ENCODE measurements at places on chromosomes 1 and 21.

DNA sequence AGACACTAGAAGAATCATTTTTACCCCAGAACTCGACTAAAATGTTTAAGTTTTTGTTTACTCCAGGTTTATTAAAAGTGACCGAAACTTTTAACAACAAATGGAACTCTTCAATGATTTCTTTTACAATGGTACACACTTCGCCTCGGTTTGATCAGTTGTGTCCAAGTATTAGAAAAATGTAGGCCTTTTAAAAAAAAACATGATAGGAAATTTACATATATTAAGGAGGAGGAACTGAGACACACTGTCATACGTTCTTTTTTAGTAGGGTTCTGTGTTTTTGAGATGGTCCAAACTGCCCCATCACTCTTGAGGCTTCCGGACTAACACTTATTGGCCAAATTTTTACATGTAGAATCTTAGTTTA, 1.3 kb downstream of the PRDM2 start:
- no peak for DNase-seq

DNA sequence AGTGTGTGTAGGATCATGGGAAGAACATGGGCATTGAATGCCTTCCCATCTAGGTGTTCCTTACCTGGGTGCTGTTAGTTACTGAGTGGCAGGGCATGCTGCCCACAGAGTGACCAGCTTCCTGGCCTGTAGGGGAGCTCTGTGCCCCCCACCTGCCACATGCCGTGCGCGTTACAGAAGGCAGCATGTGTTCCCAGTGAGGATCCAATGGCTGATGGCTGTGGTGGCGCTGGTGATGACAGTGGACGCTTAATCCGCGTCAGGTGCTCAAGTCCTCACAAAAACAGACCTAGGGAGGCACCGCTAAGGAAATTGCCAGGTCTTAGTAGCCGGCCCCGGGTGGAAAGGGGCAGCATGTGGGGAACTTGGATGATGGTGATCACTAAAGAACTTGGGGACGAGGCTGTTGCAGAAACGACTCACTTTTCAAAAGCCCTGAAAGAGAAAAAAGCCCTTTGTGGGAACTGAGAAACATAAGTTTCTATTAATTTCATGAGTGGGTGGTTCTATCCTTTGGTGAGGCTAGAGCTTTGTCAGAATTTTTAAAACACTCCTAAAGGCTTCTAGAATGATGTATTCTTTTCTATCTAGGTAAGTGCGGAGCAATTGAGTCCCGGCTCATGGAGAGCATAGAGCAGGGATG, 93.2 kb downstream of the PRDM2 start:
- no peak for DNase-seq

DNA sequence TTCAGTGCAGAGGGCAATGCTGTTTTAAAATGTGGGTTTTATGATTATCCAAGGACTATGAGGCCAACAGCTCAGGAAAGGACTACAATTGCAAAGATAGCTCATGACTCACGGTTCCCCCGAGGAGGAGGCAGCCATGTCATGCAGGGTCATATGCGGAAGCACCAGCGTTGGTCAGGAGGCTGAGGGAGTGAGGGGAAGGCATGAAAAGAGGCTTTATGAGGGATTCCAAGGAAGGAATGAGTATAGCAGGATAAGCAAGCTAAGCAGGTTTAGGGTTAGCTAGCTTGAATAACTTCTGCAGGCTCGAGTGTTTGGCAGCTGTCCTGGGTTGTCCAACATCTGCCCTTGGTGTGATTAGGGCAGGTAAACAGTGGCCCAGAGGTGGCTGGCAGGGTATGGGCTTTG, 495.1 kb downstream of the SETD4 start:
- peak; percentile 24 for DNase-seq

- no peak for DNase-seq
These were observed 4.7 kb downstream of the PRDM16 start for GRCh38 chr1:3073489-3074296.

DNA sequence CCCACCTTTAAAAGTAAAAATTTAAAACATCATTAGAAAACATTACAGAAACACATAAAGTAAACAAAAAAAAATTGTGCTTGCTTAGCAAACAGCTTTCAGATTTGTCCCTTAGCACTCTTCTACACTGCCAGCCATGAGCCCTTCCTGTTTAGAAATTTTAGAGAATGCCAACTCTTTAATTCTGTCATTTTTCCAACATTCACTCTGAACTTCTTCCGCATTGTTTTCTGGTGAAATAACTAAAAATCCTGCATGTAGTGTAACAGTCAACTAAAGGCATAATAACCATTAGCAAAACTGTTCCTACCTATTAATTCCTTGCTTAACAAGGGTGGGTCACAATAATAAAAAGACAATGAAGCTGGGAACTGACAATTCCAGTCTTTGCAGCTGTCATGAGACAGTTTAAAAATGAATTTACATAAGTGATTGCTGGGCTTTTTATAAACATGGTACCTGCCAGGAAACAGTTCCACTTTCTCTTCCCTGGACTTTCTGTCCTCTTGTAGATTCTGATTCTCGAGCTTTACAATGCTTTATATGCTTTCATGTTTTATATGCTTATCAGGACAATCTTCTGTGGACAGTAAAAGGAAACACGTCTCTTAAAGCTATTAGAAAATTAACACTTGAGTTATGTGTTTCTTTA, 19.0 kb downstream of the GNG12 start:
- no peak for DNase-seq

GRCh38 chr21:42855937-42856335, 23.4 kb downstream of the WDR4 start:
- no peak for DNase-seq

GRCh38 chr1:65250826-65251225, 58.5 kb upstream of the DNAJC6 start:
- no peak for DNase-seq

DNA sequence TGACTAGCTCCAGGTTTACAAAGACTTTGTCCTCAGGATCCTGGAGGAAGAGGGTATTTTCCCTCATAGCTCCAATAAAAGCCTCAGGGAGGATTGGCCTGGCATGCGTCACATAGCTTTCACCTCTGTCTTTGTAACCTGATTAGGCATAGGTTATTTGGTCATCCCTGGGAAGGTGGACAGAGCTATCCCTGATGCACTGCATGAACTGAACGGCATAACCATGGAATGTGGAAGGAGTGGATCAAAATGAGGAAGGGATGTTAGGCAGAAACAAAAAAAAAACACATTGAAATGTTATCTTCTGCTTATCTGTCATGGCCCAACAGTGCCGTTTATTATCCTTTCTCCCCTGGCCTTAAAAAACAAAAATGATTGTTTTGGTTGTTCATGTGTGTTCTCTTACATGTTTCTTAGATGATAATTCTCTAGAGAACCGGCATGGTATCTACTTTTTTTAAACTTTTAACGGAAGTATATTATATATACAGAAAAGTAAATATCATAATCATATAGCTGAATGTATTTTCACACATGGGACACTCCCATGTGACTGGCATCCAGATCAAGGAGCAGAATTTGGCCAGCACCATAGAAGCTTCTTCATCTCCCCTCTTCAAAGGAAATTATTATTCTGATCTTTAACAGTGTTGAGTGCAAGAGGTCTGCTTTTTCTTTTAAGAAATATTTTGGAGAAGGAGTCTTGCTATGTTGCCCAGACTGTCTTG, 85.3 kb downstream of the RPS6KC1 start:
- no peak for DNase-seq

DNA sequence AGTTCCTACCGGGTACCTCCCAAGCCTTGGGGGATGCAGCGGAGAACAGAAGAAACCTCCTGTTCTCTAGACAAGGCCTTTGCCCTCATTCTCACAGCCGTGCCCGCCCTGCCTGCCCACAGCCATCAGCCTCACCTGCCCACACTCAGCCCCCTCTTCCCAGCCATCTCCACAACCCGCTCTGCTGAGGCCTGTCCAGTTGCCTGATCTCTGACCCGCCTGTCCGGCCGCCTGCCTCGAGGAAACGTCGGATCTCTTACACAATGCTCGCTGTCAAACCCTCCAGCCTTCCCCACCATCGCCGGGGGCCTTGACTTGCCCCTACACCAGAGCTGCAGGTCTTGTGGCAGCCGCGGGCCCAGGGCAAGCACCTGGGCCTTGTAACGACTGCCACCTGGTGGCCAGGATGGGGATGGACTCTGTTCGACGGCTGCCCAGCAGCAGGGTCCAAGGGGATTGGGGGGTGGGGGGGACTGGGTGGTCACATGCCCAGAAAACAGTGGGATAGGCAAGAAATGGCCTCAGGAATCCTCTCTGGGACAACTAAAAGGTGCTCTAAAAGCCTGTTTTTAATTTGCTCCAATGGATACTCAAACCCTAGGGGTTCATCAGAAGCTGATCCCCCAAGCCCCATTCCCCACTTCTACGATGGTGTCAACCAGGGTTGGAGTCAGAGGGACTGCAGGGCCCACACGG, 31.0 kb downstream of the SLC45A1 start:
- peak; percentile 74 for DNase-seq

Measured in RWPE1 (cell line).